ENCODE measurements at places on chromosomes 7 and 10.

DNA sequence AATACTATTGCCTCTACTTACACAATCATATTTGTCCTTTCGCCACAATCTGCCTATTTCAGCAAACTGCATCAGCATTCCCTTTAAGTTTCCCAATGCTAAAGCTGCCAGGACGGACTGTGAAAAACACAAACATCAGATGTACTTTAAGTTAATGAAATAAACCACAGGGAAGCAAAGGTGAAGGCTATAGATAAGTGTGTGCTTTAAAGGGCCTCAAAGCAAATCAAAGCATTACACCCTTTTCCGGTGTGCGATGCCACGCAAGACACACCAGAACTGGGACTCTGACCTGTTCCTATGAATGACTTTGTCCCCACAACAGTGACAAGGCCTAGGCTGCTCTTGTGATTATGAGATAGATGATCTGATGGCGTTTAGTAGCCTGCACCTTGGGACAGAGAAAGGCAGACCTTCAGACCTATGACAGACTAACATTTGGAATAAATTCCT, 23.4 kb downstream of the SLC26A3 start:
- H3K27me3 ChIP-seq: no peaks in the 10 kb centered on the region
- no peaks in the 10 kb centered on the region for H3K4me1 ChIP-seq
- no peak overlapping the region for H3K27ac ChIP-seq
- H3K4me3 ChIP-seq: no peak overlapping the region
- H3K36me3 ChIP-seq: no peaks in the 10 kb centered on the region

GRCh38 chr7:45256775-45257174, 99.2 kb downstream of the RAMP3 start:
- H3K27ac ChIP-seq: no peak overlapping the region
- no peaks in the 10 kb centered on the region for H3K4me1 ChIP-seq
- H3K27me3 ChIP-seq: no peaks in the 10 kb centered on the region
- DNase-seq: no peak
- H3K36me3 ChIP-seq: no peaks in the 10 kb centered on the region

GRCh38 chr10:61784354-61785133, 117.0 kb upstream of the ARID5B start:
- no peaks in the 10 kb centered on the region for H3K27me3 ChIP-seq
- DNase-seq: no peak
- no peaks in the 10 kb centered on the region for H3K36me3 ChIP-seq
- H3K27ac ChIP-seq: no peak overlapping the region

GRCh38 chr10:111367531-111367930, 290.7 kb downstream of the ADRA2A start:
- DNase-seq: no peak
- H3K4me3 ChIP-seq: no peak overlapping the region
- H3K4me1 ChIP-seq: no peaks in the 10 kb centered on the region
- H3K27me3 ChIP-seq: no peaks in the 10 kb centered on the region

GRCh38 chr10:53071505-53072125, 299.0 kb upstream of the MBL2 start:
- no peak for DNase-seq
- no peaks in the 10 kb centered on the region for H3K4me1 ChIP-seq
- no peak overlapping the region for H3K27ac ChIP-seq
- no peak overlapping the region for H3K4me3 ChIP-seq
- H3K27me3 ChIP-seq: no peaks in the 10 kb centered on the region

DNA sequence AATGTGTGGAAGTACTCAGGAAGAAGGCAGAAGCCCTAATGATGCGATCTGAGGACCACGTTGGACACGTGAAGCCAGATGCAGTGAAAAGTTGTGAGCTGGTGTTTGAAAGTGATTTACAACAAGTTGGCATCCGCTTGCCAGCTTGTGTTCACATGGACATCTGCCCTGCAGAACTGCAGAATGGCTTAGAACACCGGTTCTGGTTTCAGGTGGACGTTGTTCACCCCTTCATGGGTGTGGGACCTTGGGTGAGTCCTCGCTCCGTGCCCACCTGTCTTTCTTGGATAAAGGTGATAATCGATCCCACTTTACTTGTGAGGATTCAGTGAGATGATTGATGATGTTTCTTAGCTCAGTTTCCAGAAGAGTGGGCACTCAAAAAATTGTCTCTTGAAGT, 53.8 kb downstream of the CAMK1D start:
- H3K36me3 ChIP-seq: no peaks in the 10 kb centered on the region
- no peaks in the 10 kb centered on the region for H3K4me1 ChIP-seq
- no peak overlapping the region for H3K27ac ChIP-seq
- no peaks in the 10 kb centered on the region for H3K27me3 ChIP-seq

GRCh38 chr10:92562424-92562823, 11.5 kb downstream of the IDE start:
- H3K36me3 ChIP-seq: no peaks in the 10 kb centered on the region
- no peak for DNase-seq
- H3K4me3 ChIP-seq: no peak overlapping the region
- H3K27ac ChIP-seq: no peak overlapping the region

GRCh38 chr7:33892945-33893344, 12.4 kb upstream of the BMPER start:
- H3K4me1 ChIP-seq: no peaks in the 10 kb centered on the region
- H3K27me3 ChIP-seq: no peaks in the 10 kb centered on the region
- no peak for DNase-seq

DNA sequence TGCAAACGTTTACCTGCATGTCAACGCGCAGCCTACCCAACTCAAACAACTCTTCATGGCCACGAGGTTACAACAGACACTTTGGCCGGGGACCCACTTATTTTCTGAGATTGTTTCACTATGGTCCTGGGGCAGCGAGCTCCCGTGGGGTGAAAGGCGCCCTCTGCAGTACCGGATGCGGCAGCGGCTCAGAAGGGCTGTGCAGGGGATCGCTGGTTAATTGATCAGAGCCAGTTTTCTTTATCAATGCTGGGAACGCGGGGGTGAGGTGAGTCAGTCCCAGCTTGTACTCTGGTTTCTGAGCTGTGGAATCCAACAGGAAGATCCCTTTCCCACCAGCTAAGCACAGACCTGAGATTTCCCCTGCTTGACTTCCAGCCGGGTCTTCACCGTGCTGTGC, 366.5 kb upstream of the KLF6 start:
- H3K27ac ChIP-seq: no peak overlapping the region
- H3K4me1 ChIP-seq: no peaks in the 10 kb centered on the region
- no peak overlapping the region for H3K4me3 ChIP-seq
- H3K36me3 ChIP-seq: no peaks in the 10 kb centered on the region

- no peaks in the 10 kb centered on the region for H3K36me3 ChIP-seq
- no peak overlapping the region for H3K27ac ChIP-seq
- DNase-seq: no peak
- no peaks in the 10 kb centered on the region for H3K4me1 ChIP-seq
- H3K27me3 ChIP-seq: no peaks in the 10 kb centered on the region
Observed at GRCh38 chr10:43153901-43154300, 15.7 kb downstream of the CSGALNACT2 start.

DNA sequence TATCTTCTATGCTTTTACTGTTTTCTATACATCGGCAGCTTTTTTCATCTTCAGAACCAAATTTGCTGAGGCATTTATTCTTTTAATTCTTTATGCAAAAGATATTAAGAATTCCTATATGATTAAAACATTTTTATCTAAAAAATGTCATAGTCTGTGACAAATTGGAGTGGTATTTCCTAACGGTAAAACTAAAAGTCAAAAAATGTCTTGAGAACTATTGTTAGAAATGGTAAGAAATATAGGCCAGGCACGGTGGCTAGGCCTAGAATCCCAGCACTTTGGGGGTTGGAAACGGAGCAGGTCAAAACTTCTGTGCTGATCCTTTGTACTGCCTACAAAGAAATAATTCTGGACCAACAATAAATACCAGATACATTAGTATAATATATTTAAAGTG, 57.7 kb upstream of the PRR15 start:
- H3K4me3 ChIP-seq: no peak overlapping the region
- no peak for DNase-seq
- H3K36me3 ChIP-seq: no peaks in the 10 kb centered on the region
- H3K27me3 ChIP-seq: no peaks in the 10 kb centered on the region
- H3K4me1 ChIP-seq: peaks cover 5% of the 10 kb centered on the region

DNA sequence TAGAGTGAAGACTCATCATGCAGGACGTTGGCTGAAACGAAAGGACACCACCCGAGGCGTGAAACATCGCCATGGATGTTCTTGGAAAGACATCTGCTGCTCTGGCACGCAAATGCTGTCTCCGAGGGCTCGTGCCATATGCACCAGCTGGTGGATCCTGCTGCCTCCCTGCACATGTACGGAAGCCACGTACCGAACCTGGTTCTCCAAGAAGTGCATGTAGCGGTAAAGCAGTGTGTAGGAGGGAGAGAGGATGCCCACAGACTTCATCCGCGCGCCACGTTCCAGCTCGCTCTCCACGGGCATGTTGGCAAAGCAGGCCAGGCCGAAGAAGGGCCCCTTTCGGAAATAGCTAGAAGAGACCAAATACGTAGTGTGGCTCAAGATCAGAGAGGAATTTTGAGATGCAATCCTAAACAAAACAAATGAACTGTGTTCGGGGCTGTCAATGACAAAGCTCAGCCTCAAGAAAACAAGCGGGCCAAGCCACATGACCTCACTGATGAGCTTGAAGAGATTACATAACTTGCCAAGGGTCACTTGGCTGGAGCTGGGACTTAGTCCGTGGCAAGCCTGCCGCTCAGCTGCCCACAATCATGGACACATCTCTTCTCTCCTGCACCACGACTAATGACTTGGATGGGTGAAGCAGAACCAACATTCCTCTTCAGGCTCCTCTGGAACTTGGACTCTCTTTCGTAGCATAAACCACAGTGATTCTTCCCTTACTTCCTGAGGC, 16.5 kb downstream of the DENND11 start:
- no peak overlapping the region for H3K27ac ChIP-seq
- peaks cover 5% of the 10 kb centered on the region for H3K4me1 ChIP-seq
- no peak for DNase-seq
- H3K27me3 ChIP-seq: no peaks in the 10 kb centered on the region

- no peak overlapping the region for H3K4me3 ChIP-seq
- DNase-seq: no peak
- no peak overlapping the region for H3K27ac ChIP-seq
- H3K36me3 ChIP-seq: no peaks in the 10 kb centered on the region
Observed at GRCh38 chr10:20984662-20985061, 87.6 kb upstream of the NEBL start.

DNA sequence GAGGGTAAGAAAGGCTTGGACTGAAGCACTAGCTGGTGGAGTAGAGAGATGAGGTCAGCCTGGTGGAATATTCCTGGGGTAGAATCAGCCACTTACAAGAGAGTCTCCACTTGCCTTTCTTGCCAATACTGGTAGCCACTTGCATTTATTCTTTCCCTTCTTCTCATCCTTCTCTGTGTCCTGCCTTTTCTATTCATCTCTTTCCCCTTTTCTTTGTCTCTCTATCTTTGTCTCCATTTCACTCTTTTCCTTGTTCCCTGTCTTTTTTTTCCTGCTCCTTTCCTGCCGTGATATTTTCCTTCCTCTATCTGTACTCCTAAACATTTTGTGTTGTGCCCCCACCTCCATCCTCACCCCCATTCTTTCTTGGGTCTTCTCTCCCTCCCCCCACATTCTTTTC, 214.3 kb downstream of the LRMDA start:
- H3K4me1 ChIP-seq: no peaks in the 10 kb centered on the region
- no peak overlapping the region for H3K4me3 ChIP-seq
- H3K27me3 ChIP-seq: peaks cover 2% of the 10 kb centered on the region
- H3K27ac ChIP-seq: no peak overlapping the region

GRCh38 chr10:21516242-21517131, 9.0 kb downstream of the SKIDA1 start:
- peaks cover 21% of the 10 kb centered on the region for H3K4me1 ChIP-seq
- H3K27me3 ChIP-seq: no peaks in the 10 kb centered on the region
- no peak overlapping the region for H3K27ac ChIP-seq
- H3K4me3 ChIP-seq: peak overlapping the region; percentile 90
- DNase-seq: no peak

DNA sequence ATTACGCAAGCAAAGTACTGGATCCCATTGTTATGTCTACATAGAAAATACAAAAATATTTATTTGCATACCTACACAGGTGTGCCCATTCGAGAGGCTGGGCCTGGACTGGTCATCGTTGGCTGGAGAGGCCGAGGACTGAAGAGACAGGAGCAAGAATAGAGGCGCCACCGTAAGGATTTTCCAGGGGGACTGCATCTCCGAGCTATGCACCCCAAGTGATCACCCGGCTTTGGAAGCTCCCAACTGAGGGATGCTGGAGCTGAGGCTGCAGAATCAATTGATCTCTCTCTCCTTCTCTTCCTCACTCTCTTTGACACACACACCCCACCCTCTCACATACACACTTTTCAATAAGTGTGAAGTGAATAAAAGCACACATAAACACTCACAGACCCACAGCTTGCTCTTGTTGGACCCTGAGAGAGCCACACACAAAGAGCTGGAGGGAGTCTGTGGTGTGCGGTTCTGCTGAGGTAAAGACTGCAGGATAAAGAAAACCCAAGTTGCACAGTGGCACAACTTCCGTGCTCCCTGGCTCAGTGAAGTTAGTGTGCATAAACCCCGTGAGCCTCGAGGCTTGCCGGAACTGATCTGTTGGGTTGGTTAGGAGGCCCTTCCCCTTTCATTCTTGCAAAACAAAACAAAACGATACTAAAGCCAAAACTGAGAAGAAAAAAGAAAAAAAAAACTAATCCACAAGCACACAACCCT, at the start of gene AOAH:
AOAH (minus strand) TSS at position 544 of the 714 bp plus-strand sequence; CDS start at position 198, 346 bp downstream.
- no peaks in the 10 kb centered on the region for H3K36me3 ChIP-seq
- H3K27me3 ChIP-seq: no peaks in the 10 kb centered on the region
- H3K4me1 ChIP-seq: no peaks in the 10 kb centered on the region
- H3K4me3 ChIP-seq: no peak within 1 kb of the TSS
- no peak within 1 kb of the TSS for H3K27ac ChIP-seq
